ENCODE measurements at places on chromosomes 5 and 9.
A peak's percentile ranks its signal among the peaks of the same experiment; 100 is the strongest.

DNA sequence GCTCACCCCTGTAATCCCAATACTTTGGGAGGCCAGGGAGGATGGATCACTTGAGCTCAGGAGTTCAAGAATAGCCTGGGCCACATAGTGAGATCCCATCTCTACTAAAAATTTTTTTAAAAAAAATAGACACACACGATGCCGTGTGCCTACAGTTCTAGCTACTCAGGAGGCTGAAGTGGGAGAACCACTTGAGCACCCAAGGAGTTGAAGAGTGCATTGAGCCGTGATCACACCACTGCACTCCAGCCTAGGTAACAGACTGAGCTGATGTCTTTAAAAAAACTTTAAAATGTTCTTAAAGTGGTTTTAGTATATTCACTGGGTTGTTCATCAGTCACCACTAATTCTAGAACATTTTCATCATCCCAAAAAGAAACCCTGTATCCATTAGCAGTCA is 51.9 kb upstream of the RNF38 start:
- DNase-seq = no peak

DNA sequence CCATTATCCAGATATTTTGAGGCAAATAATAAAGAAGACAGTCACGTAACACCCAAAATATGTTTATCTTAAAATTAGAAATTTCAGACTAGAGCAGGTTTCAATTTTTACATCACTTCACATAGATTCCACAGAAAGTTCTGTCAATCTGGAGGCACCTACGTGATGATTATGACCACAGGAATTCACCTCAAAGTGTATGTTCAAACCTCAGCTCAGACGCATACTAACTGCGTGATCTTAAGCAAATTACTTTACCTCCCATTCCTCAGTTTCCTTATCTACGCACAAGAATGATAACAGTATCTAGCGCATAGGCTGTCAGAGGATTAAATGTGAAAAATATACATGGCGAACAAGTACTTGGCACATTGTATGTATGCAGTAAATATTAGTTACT is 5.9 kb upstream of the CDH6 start:
- no peak for DNase-seq

- peak; percentile 93 for DNase-seq
Observed at GRCh38 chr5:88144219-88145001, 124.2 kb downstream of the TMEM161B start.

GRCh38 chr5:32182463-32183063 is 8.4 kb upstream of the GOLPH3 start:
- no peak for DNase-seq

- DNase-seq = no peak
Observed at GRCh38 chr5:3346111-3346820, 249.4 kb upstream of the IRX1 start.
